ENCODE measurements at places on chromosomes 7 and 10.

DNA sequence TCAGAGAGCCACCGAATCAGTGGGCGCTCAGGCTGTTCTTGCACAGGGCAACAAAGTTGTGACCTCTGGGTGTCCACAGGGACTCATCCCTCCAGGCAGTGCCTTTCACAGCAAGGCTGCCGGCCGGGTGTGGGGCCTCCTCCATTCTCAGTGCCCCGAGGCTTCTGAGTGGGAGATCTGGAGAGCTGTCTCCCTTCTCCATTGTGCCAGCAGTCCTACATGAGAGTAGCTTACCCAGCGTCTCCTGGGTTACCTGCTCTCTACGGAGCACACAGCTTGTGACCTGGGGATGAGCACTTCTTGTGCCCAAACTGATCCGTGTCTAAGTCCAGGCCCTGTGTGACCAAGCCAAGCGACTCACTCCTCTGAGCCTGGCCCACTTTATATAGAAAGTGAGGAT is 240.9 kb upstream of the GRB10 start:
- no peak for DNase-seq

GRCh38 chr7:99709838-99710578 is 25.0 kb downstream of the CYP3A7 start:
- DNase-seq = no peak

- no peak for DNase-seq
These were observed 51.1 kb upstream of the IL6 start for GRCh38 chr7:22675917-22676343.

DNA sequence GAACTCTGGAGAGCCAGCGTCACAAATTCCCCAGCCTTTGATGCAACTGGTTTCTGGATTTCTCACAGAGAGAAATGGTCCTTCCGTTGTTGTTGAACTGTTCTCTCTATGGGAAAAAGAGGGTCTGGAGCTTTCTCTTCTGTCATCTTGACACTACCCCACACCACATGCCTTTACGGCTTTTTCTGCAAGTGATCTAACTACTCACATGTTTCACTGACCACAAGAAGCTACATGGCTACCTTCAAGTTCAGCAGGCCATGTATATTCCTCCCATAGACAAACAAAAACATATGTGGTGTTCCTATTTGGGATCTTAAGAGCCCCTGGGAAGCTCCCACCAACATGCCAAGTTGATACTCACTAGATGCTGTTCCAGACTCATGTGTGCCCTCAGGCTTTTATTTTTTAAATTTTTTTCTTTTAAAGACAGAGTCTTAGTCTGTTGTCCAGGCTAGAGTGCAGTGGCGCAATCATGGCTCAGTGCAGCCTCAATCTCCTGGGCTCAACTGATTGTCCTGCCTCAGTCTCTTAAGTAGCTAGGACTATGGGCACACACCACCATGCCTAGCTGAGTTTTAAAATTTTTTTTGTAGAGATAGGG is 72.0 kb downstream of the RNF216 start:
- no peak for DNase-seq

- DNase-seq = no peak
These were observed 20.2 kb downstream of the GPR146 start for GRCh38 chr7:1064581-1064980.

DNA sequence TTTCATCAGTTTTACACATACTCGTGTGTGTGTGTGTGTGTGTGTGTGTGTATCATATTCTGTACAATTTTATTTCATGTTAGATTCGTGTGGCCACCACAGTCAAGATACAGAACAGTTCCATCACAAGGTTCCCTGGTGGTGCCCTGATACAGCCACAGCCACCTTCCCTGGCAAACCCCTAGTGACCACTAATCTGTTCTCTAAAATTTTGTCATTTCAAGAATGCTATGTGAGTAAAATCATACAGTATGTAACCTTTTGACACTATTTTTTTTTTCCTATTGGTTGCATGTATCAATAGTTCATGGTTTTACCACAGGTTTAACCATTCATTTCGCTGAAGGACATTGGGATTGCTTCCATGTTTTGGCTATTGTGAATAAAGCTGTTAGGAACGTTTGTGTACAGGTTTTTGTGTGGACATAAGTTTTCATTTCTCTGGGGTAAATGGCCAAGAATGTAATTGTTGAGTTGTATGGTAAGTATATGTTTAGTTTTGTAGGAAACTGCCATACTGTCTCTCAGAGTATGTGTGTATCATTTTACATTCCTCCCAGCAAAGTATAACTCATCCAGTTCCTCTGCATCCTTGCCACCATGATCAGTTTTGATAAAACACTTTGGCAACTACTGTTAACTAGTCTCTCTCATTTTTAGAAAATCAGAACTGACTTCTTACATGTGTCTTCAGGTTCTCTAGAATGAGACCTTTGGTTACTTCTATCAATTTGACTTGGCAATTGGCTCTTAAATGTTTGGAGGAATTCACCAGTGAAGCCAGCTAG is 20.6 kb downstream of the KLHDC10 start:
- no peak for DNase-seq

DNA sequence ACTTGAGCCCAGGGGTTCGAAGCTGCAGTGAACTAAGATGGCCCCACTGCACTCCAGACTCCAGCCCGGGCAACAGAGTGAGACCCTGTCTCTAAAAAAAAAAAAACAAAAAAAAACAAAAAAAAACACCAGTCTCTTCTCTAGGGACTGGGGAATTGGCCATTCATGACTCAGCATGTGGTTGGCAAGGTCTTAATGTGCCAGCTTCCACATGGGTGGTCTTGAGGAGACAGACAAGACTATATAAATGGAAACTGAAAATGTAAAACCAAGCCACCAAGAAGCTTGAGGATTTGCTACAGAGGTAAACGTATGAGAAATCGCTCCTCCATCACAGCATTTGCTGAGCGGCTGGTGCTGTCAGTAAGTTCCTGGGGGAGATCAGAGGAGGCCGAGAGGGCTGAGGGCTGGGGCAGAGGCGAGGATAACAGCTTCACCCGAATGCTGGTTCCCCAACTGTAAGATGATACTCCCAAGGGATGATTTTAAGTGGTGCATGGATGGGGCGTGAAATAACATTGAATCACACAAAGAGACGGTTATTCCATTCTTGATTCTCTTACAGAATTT is 128.7 kb downstream of the C10orf105 start:
- no peak for DNase-seq

- no peak for DNase-seq
These were observed 18.6 kb downstream of the BLNK start for GRCh38 chr10:96252730-96253129.

DNA sequence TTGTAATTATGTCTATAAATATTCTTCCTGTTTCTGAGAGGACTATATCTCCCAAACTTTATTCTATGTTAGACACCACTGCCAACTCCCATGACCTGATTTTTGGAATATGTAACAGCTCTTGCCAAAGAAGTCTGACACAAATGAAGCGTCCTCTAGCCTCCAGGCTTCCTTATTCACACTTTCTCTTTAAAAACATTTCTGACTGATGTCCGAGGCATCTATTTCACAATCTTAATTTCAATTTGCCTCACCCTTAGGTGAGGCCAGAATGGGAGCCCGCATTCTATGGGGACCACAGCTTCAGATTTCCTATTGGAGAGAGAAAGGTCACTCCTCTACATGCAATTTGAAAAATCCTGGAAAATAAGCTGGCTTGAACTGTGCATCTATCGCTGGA is 873.2 kb downstream of the GATA3 start:
- DNase-seq = no peak

GRCh38 chr7:1767524-1767923 is 97.4 kb downstream of the ELFN1 start:
- DNase-seq = no peak
